GF-D8 (cell line): ENCODE measurements at places on chromosomes 12 and 14.
A peak's percentile ranks its signal among the peaks of the same experiment; 100 is the strongest.

DNA sequence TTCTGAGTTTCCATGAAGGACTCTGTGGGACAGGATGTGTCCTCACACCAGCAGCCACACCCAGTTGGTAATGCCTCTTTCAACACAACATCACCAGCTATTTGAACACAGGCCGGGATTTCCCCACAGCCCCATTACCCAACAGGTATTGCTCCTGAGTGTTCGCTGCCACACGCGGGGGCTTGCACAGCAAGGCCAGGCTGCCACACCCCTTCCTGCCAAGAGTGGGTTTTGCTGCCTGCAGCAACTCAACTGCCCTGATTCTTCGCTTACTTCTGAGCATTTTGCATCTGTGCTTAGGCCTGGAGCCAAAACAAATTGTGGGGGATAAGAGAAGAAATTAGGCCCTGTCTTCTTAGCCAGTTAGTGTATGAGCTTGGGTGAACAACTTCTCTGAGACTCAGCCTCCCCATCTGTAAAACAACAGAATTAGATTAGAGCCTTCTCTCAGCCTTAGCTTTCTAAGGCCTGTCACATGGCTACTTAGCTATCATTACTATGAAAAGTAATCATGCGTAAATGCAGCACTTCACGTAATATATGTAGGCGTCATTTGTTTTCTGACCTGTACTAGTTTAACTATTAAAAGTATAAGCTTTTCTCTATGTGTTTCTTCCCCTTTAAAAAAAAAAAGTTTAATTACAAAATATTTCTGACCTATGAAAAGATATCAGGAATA lies 20.0 kb downstream of the CKAP4 start:
- DNase-seq = peak; percentile 37

DNA sequence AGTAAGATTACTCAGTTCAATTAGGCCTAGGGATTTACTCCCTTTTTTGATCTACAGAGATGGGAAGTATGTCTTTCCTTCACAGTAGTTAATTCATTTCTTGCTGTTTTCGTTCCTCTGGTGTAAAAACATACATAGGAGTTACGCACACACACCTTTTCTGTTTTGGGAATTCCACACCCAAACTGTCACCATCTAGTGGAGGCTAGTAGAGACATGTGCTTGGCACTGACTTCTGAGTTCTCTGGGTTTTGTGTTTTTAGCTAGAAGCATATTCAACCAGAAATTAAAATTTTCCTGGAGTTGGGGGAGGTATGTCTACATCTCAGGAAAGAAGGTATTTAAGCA lies 1.4 kb downstream of the SUSD6 start:
- DNase-seq = no peak

DNA sequence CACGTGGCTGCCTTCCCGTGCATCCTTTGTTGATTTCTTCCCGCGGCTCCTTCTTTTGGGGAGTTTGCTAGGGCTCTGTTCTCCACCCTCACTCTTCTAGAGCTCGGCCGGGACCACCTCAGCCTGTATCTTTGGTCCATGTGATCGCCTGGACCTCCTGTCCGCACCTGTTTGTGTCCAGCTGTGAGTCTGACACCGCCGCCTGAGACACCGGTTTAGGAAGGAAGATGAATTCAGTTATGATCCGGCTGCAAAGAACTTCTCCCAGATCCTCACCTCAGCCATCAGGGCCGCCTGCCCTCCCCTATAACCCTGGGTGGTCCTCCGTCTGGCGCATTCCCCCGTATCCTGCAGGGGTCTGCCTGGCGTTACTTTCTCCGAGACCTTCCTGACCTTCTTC lies 690 bp upstream of the TDRD9 start:
- no peak for DNase-seq

- DNase-seq = no peak
Observed at GRCh38 chr12:94660436-94660835, 10.1 kb upstream of the TMCC3 start.

- no peak for DNase-seq
Observed at GRCh38 chr12:126910570-126910969, 1356.4 kb upstream of the TMEM132C start.

- DNase-seq = no peak
Observed at GRCh38 chr14:103311171-103311997, 22.7 kb upstream of the EIF5 start.

- no peak for DNase-seq
Observed at GRCh38 chr12:54932691-54933090, 51.9 kb downstream of the TESPA1 start.

- no peak for DNase-seq
Observed at GRCh38 chr12:43221216-43221615, 330.8 kb downstream of the ADAMTS20 start.

- peak; percentile 99 for DNase-seq
Observed at GRCh38 chr12:122526683-122527477, at the start of the genes KNTC1 and RSRC2. Gene KNTC1, plus strand, starts transcription at chr12:122527249. Its CDS starts 2,815 bp downstream, at chr12:122530064. Gene RSRC2, minus strand, starts transcription at chr12:122526936. Its CDS starts 83 bp downstream, at chr12:122526853.
